Brain (organoid and tissue), 16 donors: ENCODE measurements at places on chromosomes 7 and 10.

- no peak for DNase-seq
Measured at GRCh38 chr7:73682745-73683055, 553 bp downstream of the DNAJC30 start.

DNA sequence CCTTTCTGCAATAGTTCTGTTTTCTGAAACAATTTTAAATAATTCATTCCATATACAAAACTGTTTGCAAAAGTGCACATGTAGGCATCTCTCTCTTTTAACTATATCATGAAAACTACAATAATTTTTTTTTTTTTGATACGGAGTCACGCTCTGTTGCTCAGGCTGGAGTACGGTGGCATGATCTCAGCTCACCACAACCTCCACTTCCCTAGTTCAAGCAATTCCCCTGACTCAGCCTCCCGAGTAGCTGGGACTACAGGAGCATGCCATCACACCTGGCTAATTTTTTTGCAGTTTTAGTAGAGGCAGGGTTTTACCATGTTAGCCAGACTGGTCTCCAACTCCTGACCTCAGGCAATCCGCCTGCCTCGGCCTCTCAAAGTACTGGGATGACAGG lies 44.0 kb upstream of the SEMA3A start:
- DNase-seq, result no peak

DNA sequence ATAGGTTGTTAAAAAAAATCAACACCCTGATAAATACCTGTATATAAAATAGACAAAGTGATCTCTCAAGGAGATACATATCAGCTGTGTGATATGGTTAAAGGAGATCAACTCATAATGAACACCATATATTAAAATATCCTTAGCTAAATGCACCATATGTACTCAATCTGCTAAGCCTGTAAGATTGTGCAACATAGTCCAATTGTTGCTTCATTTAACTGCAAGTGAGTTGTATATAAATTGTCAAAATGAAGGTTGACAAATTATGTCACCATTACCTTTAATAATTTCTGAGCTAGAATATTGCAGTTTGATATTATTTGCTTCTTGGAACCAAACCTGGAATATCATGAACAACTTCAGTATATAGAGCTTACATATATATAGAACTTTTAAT lies 283.7 kb downstream of the MALRD1 start:
- no peak for DNase-seq

- DNase-seq, result no peak
Measured at GRCh38 chr10:74329873-74330272, 178.9 kb downstream of the ADK start.

GRCh38 chr7:129188372-129188891 lies at the start of gene SMO:
SMO (plus strand) TSS chr7:129188633; CDS start chr7:129189152, 519 bp downstream.
- peak; percentile 85 for DNase-seq

- DNase-seq, result peak; percentile 77
Measured at GRCh38 chr7:24401628-24402593, 117.9 kb downstream of the NPY start.

- no peak for DNase-seq
Measured at GRCh38 chr7:30912021-30912730, 523 bp downstream of the AQP1 start.

DNA sequence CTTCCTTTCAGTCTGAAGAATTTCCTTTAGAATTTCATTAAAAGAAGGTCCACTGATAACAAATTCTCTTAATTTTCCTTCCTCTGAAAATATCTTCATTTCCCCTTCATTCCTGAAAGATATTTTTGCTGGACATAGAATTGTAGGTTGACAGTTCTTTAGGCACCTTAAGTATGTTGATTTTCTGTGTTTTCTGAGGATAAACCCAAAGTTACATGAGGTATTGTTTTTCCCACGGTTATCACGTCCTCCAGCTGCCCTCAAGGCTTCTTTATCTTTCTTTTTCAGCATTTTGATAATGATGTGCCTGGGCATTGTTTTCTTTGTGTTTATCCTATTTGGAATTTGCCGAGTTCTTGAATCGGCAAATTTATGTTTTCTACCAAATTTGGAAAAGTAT lies 105.3 kb downstream of the ELFN1 start:
- no peak for DNase-seq

DNA sequence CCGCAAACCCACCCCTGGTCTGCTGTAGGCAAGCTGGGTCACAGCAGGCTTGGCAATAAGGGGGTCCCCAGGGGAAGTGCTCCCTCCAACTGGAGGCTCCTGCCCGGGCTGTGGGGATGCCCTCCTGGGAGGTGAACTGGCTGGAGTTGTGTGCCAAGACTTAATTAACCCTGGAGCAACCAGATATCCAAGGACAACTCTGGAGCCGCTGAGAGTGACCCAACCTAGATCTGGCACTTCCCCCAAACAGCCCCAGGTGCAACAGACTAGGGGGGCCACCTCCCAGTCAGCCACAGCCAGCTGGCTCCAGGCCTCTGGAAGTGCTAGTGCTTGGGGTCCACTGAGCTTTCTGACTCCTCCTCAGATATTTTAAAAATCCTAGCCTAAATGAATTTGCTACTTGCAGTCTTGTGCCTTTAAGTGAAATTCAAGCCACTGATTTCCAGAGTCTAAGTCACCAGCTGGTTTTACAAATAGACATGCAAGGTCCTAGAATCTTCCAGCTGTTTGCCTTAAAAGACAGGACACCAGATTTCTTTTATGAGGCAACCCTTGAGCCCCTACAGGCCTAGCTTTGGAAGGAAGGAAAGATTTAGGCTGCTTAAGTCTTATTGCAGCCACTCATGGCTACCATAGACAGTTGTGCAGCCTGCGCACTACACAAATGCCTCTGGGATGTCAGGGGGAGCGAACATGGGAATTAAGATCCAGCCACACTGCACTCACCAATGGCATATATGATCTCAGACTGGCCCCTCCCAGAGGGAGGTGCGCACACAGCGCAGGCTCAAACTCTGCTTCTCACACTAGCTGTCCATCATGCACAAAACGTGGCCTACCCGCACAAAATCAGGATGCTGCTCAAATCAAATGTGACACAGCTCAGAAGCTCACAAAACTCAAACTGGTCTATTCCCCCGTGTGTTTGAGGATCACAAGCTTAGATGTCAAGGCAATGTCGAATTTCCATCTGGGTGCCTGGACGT lies 42.6 kb upstream of the MYL10 start:
- no peak for DNase-seq

- peak; percentile 86 for DNase-seq
Measured at GRCh38 chr10:6203331-6204062, 765 bp downstream of the PFKFB3 start.

DNA sequence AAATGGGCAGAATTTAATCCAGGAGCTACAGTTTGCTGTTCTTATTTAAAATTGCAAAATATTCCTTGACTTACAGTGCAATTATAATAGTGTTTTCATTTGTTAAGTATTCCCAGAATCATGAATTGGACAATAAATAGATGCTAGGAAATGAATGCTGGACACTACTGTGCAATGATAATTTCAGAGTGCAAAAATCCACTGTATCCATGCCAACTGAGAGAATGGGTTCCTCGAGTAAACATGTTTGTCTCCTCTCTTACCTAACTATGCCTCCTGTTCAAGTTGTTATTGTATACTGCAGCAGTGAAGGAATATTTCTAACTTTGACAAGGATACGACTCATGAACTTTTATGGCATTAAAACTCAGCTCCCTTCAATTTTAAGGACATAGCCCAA lies 1396.3 kb downstream of the GATA3 start:
- DNase-seq, result no peak

- no peak for DNase-seq
Measured at GRCh38 chr10:44979281-44980191, 927 bp upstream of the DEPP1 start.

- no peak for DNase-seq
Measured at GRCh38 chr7:7696458-7697119, 21.8 kb downstream of the RPA3 start.

DNA sequence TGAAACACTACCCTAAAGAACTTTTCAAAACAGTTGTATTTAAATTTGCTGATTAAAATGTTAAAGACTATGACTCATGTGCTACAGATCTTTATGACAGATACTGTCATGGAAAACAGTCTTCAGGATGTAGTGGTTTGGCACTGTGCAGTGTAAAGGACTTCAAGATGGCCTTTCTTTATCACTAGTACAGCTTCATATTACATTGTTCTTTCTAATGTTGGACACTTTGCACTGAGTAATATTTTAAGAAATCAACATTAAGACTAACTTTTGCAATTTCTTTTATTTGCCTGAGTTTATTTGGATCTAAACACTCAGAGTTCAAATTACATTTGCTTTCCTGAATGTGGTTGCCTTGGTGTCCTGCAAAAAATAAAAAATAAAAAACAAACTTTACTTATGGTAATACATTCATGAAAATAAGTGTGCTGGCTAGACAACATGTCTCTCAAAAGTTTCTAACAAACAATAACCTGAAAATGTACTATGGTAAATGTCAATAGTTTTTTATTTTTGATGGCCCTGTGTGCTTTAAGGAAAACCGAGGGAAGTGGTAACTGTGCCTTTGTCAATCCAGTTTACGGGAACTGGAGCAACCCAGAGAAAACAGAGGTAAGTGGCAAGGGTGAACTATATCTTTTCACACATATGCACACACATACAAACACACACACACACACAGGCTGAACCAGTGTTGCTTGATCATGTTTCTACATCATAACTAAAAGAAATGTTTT lies 85.9 kb upstream of the PLXDC2 start:
- DNase-seq, result no peak

DNA sequence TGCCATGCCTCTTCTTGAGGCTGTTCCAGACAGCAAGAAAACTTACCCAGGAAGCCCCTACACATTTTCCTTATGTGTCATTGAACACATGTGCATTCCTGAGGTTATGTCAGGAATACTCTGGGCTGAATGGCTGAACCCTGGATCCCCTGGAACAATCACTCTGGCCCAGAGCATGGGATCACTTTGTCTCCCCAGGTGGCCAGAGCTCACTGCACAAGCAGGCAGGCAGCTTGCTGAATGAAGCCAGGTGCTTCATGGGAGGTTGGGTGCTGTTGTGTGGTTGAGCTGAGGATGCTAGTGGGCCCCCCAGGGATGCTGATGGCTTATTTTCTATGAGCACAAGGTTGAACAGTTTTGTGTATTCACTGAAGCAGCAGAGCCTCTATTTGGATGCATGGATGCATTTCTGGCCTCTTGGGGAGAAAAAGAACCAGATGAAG lies 54.7 kb upstream of the NPTX2 start:
- no peak for DNase-seq

GRCh38 chr10:128835361-128835760 lies 631.7 kb upstream of the MGMT start:
- DNase-seq, result no peak

DNA sequence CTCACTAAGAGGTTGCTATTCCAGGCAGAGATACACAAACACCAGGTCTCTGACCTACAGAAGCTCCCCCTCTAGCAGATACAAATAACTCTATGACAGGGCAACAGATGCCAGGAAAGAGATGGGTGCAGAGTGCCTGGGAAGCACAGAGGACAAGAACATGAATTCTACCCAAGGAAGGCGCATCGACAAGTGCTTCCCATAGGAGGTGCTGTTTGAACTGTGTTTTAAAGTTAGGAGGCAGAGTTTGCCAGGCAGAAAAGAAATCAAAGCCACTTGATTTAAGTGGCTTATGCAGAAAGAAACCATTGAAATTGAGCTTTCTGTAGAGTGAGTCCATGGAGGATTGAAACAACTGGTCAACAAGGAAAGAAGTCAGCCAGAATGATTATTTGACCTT lies 35.3 kb upstream of the EGR2 start:
- no peak for DNase-seq

DNA sequence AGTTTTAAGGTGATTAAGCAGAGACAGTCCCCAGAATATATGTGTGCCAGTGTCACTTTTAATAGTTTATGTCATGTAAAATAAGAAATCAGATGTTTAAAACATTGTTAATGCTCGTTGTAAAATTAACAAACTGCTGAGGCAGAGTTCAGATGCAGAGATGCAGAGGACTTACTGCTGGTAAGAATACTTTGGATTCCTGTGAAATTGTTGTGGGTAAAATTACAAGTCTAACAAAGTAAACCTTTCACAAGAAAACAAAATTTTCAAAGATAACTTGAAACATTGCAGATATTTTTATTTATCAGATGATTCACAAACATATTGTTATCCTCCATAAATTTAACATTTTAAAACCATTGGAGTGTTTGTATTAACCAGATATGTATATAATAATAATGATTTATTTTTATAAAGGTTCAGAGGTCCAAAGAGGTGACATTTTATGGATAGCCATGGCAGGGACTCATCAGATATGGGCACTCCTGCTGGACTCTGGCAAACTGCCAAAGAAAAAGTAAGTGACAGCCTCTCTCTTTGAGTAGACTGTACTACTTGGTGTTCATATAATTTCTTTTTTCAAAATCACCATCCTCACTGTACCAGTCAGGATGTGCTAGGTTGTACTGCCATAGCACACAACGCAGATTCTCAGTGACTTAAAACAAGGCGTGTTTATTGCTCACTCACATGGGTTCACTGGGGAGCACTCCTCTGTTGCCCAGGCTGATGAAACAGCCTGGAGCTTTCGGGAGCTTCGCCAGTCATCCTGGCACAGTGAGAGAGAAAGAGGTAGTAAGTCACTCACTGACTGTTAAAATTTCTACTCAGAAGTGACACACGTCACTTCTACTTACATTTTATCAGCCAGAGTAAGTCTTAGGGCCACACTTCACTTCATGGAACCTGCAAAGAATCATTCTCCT lies 43.5 kb downstream of the NHLRC2 start:
- DNase-seq, result no peak

- no peak for DNase-seq
Measured at GRCh38 chr7:8133188-8133848, 128.6 kb downstream of the ICA1 start.

DNA sequence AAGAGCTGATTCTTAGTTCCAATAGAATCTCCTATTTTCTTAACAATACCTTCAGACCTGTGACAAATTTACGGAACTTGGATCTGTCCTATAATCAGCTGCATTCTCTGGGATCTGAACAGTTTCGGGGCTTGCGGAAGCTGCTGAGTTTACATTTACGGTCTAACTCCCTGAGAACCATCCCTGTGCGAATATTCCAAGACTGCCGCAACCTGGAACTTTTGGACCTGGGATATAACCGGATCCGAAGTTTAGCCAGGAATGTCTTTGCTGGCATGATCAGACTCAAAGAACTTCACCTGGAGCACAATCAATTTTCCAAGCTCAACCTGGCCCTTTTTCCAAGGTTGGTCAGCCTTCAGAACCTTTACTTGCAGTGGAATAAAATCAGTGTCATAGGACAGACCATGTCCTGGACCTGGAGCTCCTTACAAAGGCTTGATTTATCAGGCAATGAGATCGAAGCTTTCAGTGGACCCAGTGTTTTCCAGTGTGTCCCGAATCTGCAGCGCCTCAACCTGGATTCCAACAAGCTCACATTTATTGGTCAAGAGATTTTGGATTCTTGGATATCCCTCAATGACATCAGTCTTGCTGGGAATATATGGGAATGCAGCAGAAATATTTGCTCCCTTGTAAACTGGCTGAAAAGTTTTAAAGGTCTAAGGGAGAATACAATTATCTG lies 1.6 kb downstream of the LRRTM3 start:
- peak; percentile 66 for DNase-seq

- no peak for DNase-seq
Measured at GRCh38 chr10:37634351-37634880, 223.0 kb downstream of the ZNF248 start.

- no peak for DNase-seq
Measured at GRCh38 chr7:129841465-129841864, 111.3 kb downstream of the UBE2H start.
